ENCODE measurements at places on chromosomes 12 and 14.
A peak's percentile ranks its signal among the peaks of the same experiment; 100 is the strongest.

DNA sequence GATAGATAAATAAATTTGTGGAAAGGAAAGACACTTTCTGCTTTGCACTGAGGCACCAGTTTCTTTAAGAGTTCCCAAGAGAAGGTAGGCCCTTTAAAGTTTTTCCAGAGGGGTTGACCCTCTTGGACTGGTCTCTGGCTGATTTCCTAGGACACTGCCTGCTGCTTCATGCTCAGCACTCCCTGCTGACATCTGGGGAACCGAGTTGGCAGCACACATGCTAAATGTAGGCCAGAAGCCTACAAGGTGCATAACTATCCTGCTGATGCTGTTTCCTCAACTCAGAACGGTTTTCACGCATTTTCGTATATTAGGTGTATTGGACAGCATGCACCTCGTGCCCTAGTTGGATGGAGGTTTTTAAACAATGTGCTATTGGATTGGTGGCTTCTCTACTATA lies 887.2 kb upstream of the SEL1L start:
- DNase-seq = no peak

DNA sequence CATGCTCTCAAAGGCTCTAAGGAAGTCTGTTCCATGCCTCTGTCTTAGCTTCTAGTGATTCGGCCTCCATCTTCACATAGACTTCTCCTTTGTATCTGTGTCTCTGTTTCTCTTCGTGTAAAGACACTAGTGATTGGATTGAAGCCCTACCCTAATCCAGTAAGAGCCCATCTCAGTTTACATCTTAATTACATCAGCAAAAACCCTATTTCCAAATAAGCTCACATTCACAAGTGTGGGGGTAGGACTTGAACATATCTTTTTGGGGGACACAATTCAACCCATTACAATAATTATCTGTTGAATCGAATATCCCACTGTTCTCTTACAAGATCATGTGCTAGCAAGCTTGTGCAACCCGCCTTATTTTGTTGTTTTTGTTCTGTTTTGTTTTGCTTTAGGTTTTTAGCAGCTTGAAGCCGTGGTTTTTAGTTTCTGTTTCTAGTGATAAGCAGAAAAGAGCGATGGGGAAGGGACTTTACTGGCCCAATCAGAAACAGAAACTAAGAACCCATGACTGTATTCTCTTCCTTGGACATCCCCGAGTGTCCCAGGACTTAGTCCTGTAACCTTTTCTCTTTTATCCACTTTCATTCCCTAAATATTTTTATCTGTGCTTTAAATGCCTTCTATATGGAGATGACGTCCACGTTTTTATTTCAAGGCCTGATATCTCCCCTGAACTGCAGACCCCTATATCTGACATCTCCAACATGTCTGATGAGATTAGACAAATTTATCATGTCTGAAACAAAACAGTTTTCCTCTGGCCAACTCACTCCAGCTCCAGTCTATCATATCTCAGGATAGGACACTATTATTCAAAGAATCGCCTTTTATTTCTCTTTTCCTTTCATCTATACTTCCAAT lies 353.0 kb downstream of the CCDC91 start:
- no peak for DNase-seq

GRCh38 chr12:96177013-96177412 lies 17.2 kb upstream of the ELK3 start:
- peak; percentile 78 for DNase-seq

DNA sequence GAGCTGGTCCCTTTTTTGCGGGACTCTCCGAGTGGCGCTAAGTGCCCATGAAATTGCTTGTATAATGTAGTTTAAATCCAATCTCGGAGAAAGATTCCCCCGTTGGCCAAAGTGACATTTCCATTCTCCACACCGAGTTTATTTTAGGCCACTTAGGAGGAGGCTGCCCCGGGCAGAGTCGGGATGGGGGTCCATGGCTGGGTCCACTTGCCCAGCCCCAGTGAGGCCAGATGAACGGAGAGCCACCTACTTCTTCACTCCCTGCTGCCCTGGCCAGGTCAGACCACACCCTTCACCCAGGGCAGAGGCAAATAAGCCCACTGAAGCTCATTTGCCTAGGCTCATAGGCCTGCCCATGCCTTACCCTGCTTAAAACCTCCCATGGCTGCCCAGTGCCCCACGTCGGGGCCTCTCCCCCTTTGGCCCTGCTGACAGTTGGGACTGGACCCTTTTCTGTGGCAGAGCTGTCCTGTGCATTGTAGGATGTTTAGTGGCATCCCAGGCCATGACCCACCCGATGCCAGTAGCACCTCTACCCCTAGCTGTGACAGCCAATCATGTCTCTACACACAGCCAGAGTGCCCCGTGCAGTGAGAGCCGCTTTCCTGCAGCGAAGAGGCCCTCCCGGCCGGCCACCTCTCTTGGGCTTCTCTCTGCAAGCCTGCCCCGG lies 51.3 kb downstream of the FAM222A start:
- no peak for DNase-seq

DNA sequence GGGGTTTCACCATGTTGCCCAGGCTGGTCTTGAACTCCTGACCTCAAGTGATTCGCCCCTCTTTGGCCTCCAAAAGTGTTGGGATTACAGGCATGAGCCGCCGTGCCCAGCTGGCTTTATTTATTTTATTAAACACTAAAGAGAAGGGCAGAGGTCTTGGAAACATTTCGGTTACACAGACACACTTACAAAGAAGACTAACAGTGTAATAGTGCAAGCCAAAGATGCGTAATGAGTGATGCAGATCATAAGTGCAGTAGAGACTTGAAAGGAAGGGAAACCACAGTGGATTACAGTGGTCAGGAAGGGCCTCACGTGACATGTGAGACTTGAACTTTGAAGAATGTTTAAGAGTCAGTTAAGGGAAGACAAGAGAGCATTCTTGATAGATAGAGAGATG lies 33.9 kb upstream of the CDK17 start:
- peak; percentile 99 for DNase-seq

GRCh38 chr12:58976146-58976545 lies 55.8 kb upstream of the LRIG3 start:
- no peak for DNase-seq

DNA sequence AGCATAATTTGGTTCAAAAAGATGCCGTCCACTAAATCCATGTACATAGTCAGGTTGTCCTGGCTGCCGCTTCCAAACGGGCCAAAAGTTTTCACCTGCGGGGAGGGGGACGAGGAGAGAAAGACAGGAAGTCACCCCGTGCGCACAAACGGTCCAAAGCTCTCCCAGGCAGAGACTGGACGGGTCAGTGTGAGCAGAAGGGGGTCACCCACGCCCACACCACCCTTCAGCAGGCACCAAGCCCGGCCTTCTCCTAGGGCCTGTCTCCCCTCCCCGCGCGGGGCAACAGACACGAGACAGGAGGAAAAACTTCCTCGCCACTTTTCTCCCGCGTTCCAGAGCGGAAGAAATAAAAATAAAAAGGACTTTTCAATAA lies 888 bp downstream of the CCDC88C start:
- DNase-seq = no peak

- no peak for DNase-seq
Measured at GRCh38 chr14:105076805-105077648, 11.8 kb upstream of the GPR132 start.
